Stimulated activated CD8-positive, alpha-beta memory T cell treated with anti-CD3 and anti-CD28 coated beads, Interleukin-4, amount 100 ng/mL, for 24 hours (primary cell): ENCODE measurements at places on chromosomes 4 and X.

GRCh38 chr4:140809676-140810075 lies 53.5 kb upstream of the TBC1D9 start:
- DNase-seq: no peak

GRCh38 chrX:17590892-17591740 lies 146.2 kb upstream of the SCML1 start:
- DNase-seq: peak; percentile 2

GRCh38 chrX:68749426-68749825 lies 79.4 kb upstream of the EFNB1 start:
- DNase-seq: no peak

- DNase-seq: no peak
These were observed 25.7 kb downstream of the USP53 start for GRCh38 chr4:119238068-119238722.

- no peak for DNase-seq
These were observed 99.9 kb downstream of the DDX60 start for GRCh38 chr4:168218645-168219044.

DNA sequence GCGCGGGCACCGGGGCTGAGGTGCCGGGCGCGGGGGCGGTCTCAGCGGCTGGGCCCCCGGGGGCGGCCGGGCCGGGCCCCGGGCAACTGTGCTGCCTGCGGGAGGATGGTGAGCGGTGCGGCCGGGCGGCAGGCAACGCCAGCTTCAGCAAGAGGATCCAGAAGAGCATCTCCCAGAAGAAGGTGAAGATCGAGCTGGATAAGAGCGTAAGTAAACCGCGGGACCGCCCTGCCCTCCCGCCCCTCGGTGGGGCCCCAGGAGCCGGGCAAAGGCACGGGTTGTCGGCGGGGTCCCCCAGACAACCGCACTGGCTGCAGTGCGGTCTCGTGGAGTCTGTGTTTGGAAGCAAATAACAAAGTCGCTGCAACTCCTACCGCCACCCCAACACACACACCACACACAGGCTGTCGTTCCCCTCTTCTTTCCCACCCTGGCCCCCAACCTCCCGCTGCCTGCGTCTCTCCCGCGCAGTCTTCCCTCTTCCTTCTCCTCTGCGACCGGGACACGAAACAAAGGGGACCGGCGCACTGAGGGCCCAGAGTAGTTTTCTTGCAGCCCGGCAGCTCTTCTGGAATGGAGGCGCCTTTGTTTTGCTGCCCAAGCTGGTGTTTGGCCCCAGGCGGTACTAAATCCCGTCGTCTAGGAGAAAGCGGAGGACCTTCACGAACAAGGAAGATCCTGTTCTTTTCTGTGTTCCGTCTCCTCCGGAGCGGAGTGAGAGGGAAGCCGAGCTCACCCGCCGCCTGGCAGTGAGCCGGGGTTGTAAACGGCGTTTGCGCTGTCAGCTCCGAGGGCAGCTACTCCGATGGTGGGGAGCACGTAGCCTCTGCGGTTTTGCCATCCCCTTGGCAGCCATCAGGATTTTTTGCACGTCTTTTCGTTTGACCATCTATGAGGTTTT lies 788 bp downstream of the SAP30 start:
- peak; percentile 15 for DNase-seq

- no peak for DNase-seq
These were observed 126.5 kb downstream of the DKK2 start for GRCh38 chr4:106909486-106910188.

DNA sequence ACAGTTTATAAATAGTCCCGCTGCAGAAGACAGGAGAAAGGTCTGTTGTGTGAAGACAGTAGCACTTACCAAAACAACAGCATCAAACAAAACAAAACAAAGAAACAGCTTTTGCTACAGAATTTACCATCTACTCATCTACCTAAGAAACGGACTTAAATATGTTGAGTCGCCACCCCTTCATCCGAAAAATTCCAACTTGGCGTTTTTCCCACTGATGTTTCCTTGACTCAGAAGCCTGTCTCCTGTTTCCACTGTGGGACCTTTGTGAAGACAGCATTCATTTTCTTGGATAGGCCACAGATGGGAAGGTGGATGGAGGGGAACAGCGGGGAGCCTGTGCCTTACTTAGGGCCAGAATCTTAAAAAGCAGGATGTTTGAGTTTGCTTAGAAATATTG lies 1.3 kb upstream of the ITM2A start:
- DNase-seq: no peak

DNA sequence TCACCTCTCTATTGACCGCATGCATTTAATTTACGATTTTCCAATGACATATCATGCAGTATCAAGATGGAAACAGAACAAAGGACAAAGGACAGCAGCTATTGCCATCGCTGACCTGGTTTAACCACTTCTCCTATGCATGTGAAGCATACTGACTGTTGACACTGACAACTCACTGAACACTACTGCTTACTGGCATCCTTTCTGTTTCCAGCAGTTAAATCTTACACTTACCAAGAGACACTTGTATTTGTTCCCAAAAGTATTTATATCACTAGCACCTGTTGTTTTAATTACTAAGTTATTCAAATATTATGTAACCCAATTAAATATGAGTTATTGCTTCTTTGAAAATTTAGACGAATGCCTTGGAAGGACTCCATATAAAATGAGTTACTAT lies 176.7 kb downstream of the PDGFC start:
- no peak for DNase-seq

GRCh38 chrX:48508400-48509244 lies at the start of gene PORCN:
Gene PORCN (plus strand): TSS chrX:48508992. CDS start chrX:48509821, 829 bp downstream.
- peak; percentile 78 for DNase-seq

DNA sequence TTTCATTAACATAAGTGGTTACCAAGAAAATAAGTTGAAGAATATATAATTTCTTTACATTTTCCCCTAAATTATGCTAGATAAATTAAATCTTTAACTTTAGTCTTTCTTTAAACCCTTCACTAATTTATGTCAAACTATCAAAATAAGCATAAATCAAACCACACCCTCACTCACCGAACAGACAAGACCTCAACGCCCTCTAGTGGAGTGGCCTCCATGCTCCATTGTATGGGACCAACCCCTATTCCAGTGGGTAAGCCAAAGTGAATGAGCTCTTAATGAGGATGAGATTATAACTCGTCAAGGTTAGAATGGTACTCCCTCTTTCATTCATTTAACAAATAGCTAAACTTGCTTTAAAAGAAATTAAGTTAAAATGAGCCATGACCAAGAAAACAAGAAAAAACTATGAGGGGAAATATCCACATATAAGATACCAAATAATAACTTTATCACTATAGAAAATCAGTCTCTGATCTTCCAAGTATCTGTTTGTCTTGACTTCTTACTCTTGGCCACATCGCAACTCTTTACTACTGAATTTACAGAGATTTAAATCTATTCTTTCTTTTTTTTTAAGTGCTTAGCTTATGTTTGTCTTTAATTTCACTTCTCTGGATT lies 15.6 kb upstream of the BBS12 start:
- DNase-seq: peak; percentile 56
